ENCODE measurements at places on chromosomes 1 and 21. TPM values are rescaled to one million over a fixed set of nuclear protein-coding genes. Genes with fewer than 3 reads are reported as not detected.

DNA sequence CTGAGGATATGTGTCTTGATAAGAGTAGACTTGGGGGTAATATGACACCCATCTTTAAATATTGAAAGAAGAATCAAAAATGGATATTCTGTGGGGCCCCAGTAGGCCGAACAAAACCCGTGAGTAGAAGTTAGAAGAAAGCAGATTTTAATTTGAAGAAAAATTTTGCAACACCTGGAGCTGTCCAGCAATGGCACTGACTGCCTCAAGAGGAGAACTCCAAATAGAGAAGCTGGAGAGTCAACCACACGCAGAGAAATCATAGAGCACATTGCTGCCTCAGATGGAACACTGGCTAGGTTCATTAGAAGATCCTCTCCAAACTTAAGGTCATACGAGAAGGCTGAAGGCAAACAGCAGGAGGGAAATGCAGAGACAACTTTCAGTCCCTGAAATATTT lies 6.8 kb downstream of the NHLH1 start:
- DNase-seq = no peak

GRCh38 chr1:68217618-68218017 lies 14.7 kb downstream of the WLS start:
- DNase-seq = no peak

The TENT5C gene
- total RNA-seq = 4.1 TPM

DNA sequence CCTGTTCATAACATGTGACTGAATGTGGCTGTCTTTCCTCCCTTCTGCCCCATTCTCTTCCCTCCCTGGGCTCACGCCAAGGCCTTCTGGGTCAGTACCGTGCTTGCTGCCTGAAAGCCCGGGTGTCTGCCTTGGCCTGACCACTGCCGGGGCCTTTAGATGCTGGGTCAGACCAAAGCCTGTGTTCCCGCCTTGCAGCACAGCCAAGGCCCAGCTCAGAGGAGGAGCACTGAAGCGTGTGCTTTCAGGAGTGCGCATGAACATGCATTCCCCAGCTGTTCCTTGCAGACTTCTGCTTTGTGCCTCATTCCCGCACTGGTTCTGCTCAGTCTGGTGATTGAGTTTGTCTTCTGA lies 27.0 kb upstream of the SARS1 start:
- no peak for DNase-seq

Data from CD8-positive, alpha-beta memory T cell (primary cell).